ENCODE measurements at places on chromosomes 7 and 10.

DNA sequence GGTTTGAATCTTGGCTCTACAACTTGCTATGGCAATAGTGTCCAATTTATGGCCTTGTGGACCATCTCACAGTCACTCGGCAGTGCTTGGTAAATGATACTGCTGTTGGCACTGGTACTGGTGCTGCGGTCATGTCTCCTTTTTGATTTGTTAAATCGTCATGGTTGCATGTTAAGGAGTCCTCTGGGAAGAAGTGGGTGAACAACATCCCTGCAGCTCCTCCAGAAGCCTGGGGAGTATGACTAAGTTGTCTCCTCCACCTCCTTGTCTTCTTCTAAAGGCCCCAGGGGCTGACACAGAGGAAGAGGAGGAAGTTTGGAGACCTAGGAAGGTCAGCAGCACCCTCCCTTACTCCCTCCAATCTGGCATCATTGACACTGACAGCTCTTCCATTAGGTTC is 8.5 kb downstream of the ITPRIP start:
- DNase-seq, result peak; percentile 85

- no peak for DNase-seq
Observed at GRCh38 chr10:57333880-57334279, 933.8 kb downstream of the IPMK start.

DNA sequence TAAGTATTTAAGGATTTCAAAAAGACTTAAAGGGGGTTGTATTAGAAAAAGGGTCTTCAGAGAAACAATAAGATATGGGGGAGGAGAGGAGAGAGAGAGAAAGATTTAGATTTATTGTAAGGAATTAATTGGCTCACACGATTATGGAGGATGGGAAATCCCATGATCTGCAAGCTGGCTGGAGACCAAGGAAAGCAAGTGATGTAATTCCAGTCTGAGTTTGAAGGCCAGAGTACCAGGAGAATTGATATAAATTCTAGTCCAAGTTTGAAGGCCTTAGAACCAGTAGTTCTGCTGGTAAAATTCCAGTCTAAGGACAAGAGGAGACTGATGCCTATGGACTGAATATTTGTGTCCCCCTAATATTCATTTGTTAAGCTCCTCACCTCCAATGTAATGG is 20.6 kb upstream of the SLC13A1 start:
- no peak for DNase-seq

GRCh38 chr10:10516346-10517130 is 501.1 kb upstream of the CELF2 start:
- no peak for DNase-seq

DNA sequence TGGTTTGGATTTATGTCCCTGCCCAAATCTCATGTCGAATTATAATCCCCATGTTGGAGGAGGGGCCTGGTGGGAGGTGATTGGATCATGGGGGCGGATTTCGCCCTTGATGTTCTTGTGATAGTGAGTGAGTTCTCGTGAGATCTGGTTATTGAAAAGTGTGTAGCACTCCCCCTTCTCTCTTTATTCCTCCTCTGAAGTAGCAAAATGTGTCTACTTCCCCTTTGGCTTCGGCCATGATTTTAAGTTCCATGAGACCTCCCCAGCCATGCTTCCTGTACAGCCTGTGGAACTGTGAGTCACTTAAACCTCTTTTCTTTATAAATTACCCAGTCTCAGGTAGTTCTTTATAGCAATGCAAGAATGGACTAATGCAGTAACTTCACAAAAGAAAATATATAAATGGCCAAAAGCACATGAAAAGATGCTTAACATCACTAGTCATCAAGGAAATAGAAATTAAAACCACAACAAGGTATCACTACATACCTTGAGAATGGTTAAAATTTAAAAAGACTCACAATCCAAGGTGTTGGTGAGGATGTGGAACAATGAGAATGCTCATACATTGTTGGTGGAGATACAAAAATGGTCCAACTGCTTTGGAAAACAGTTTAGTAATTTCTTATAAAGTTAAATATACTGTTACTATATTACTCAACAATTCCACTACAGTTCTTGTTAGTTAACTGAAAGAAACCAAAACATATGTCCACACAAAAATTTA is 218.7 kb downstream of the SNX10 start:
- no peak for DNase-seq

GRCh38 chr7:151993977-151994676 is 31.3 kb upstream of the GALNT11 start:
- DNase-seq, result no peak

GRCh38 chr7:1049006-1049741 is 4.8 kb downstream of the GPR146 start:
- no peak for DNase-seq

DNA sequence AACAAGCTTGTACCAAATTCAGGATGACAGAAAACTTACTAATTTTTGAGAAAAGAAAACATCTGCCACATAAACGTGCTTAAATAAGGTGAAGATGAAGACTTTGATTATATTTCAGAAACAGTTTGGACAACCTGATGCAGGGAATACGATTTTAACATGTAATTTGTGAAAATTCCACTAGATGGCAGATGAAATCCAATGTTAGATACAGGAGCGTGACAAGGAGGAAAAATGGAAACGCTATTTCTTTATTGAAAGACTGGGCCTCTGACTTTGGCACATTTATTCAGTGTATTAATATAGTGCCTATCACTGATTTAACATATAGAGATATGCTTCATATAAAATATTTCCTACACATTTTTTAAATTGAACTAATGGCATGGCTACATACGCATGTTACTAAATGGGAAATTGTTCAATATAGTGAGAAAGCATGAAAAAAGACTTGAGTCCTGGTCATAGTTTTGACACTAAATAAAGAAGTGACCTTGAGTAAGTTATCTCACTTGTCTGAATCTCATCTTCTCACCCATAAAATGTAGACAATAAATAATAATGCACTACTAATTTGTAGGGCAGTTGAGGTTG is 60.7 kb downstream of the CD36 start:
- peak; percentile 59 for DNase-seq

- DNase-seq, result peak; percentile 92
Observed at GRCh38 chr10:58457761-58458616, 54.7 kb upstream of the BICC1 start.

DNA sequence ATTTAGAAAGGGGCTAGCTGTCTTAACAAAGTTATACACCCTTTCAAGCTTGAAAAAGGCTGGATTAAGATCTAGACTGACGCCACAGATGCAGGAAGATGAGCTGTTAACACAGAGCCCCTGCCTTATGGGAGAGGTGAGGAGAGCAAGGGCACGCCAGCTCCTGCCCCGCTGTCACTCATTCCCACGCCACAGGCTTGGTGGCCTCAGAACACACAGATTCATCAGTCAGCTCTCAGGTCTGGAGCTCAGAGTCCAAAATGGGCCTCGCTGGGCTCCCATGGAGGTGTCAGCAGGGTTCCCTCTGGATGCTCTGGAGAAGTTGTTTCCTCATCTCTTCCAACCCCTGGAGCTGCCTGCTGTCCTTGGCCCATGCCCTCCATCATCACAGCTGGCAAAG is 554.2 kb downstream of the TCERG1L start:
- DNase-seq, result no peak

GRCh38 chr10:123537188-123537961 is 128.8 kb upstream of the GPR26 start:
- DNase-seq, result no peak

- no peak for DNase-seq
Observed at GRCh38 chr10:44979281-44980191, 927 bp upstream of the DEPP1 start.

GRCh38 chr10:123475466-123475865 is 190.7 kb upstream of the GPR26 start:
- no peak for DNase-seq

DNA sequence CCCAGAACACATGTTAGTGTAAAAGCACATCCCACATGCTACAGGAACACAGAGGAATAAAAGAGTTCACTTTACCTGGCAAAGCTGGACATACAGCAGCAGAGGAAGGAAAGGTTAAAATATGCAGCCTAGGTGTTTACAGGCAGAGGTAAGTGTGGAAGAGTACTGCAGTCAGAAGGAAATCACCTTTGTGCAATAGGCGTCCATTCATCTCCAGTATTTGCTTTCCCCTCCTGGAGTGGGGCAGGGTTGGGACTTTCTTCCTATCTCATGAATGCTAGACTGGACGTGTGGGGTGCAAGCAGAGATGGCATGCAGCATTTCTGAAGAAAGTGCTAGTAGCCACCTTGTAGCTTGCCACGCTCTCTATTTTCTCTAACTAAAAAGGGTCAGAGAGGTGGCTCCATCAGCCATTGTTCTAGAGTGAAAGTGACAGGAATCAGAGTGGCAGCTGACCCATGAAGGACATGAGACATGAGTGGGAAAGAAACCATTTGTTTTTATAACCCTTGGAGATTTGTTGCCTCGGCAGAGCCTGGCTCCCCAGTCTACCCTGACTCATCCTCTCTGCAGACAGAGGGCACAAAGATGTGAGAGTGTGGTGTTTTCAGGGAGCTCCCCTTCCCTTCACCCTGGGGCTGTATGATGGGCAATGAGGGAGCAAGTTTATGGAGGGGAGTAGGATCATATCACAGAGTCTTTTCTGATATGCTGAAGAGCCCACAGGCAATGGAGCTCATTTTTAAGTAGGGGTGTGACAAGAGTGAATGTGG is 101.2 kb upstream of the SEC61G start:
- no peak for DNase-seq

- no peak for DNase-seq
Observed at GRCh38 chr10:55747244-55747643, 613.8 kb downstream of the ZWINT start.

- no peak for DNase-seq
Observed at GRCh38 chr10:80150172-80150571, 17.6 kb downstream of the PLAC9 start.

DNA sequence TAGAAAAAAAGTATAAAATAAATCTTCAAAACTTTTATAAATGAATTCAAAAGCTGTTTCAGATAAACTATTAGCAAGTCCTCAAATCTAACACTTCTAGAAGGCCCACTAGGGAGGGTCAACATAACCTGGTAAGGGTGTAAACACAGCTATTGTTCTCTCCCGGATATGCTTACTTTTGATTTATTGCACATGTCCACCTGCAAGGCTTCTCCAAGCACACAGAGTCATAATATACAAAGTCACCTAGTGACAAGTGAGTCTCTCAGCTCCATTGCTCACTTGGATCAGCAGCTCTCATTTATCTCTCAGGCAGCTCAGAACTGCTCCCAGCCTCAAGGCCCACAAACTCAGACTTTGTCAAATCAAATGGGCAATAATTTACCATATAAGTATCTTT is 44.0 kb upstream of the COL1A2 start:
- DNase-seq, result no peak

DNA sequence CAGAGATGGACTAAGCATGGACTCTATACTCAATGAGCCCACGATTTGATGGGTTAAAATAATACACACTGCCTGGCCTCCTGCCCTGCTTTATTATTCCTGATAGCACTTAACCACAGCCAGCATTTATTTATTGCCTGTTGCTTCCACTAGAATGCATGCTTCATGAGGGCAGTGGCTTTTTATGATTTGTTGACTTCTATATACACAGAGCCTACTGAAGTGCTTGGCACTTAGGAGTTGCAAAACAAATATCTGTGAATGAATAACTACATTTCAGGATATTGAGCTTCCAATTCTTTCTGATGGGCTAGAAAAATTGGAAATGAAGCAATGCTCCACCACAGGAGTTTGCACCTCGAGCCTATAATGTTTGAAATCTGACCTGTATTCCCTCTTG is 513.6 kb upstream of the ZMIZ1 start:
- DNase-seq, result no peak

- peak; percentile 68 for DNase-seq
Observed at GRCh38 chr10:72694476-72695369, 2.8 kb downstream of the MCU start.

GRCh38 chr7:96998744-96999143 is 6.6 kb upstream of the DLX6 start:
- DNase-seq, result no peak

GRCh38 chr7:16982640-16983350 is 101.0 kb upstream of the AGR3 start:
- peak; percentile 63 for DNase-seq

DNA sequence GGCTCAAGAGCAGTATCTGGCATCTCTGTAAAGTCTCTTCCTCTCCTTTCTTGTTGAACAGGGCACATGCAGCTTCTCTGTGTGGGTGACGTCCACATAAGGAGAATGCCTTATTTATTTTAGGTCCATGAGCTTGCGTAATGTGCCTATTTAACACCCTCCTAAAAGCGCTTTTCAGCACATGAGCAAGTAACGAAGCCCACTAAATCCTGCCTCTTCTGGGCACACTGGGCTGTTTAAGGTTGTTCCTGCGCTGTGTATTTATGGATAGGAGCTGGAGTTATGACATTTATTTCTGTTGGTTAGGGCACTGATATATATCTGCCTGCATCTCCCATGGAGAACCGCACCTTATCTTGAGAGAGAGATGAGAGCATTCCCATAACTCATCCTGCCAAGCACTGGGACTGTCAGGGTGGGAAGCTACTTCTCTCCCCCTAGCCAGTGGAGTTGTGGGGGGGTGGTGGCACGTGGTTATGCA is 76.1 kb downstream of the LRRC4 start:
- DNase-seq, result no peak

DNA sequence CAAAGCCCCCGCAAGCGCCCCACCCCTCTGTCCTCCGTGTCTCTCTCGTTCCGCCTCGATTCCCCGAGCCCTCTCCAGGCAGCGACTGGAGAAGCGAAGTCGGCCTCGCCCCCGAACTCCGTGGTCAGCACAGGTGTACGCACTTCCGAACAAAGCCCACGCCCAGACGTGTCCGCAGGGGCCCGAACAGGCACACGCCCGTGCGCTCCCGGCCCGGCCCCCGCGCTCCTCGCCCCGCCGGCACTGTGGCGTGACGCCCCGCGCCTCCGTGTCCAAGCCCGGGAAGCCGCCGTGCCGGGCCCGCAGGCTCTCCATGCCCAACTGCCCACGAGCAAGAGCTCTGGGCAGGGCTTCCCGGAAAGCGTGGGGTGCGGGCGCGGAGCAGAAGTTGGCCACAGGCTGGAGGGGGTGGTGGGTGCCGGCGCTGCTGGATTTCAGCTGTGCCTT is 662 bp downstream of the NRCAM start:
- no peak for DNase-seq

- DNase-seq, result no peak
Observed at GRCh38 chr7:102155821-102156441, 130.7 kb upstream of the SH2B2 start.

DNA sequence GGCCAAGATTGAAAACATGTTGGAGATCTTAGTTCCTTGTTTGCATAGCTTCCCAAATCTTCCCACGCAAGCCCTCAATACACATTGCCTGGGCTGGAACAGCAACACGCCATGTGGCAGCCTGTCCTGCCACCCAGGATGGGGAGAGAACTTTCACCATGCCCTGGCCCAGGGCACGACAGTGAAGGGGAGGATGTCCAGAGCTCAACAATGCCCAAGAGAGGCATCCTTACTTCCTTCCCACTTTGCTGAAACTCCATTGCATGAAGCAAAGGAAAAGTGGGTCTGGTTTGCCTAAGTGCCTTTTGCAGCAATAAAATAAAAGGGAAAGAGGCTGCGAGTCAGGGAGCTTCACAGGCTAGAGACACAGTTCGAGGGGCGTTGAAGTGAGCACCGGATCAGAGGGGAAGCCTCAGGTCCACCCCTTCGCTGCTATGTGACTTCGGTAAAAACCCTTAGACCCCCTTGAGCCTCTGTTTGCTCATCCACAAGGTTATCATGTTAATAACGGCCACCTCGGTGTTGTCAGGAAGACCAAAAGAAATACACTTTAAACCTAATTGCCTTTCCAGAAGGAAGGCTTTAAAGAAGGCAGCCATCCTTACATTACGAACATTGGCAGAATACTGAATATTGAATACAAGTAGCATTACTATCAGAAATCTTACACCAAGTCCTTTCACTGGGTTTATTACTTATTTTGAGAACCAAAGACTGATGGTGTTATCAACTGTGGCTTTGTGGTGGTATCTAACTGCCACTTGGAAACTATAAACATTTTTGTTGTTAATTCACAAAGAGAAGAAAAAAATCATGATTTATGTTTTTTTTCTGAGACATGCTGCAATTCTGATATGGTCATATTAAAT is 133.3 kb downstream of the ICA1 start:
- DNase-seq, result no peak
